ENCODE measurements at places on chromosomes 11 and 22. TPM values are rescaled to one million over a fixed set of nuclear protein-coding genes. Genes with fewer than 3 reads are reported as not detected.

GRCh38 chr11:115929618-115930129, 425.5 kb upstream of the CADM1 start:
- DNase-seq, result no peak

- DNase-seq, result no peak
Observed at GRCh38 chr11:73154178-73154577, 12.1 kb upstream of the FCHSD2 start.

DNA sequence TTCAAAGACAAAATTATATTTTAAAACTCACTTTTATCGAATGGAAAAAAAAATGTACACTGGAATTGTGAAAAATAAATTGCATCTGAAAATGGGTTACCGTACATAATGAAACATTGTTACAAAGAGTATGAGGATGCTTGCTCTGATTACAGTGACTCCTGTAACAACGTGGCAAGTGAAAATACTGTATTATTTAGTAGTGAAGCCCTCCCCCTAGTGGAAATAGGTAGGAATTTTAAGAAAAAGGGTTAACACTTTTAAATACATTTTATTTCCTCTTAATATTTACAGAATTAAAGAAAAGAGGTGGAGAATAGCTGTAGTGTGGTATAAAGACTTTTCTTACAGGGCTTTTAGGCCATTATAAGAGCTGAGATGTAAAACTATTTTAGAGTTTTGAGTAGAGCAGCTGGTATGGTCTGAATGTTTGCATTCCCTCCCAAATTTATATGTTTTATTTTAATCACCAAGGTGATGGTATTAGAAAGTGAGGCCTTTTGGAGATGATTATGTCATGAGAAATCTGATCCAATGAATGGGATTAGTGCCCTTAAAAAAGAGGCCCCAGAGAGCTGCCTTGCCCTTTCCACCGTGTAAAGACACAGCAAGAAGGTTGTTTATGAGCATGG, 25.2 kb downstream of the FAM76B start:
- no peak for DNase-seq

DNA sequence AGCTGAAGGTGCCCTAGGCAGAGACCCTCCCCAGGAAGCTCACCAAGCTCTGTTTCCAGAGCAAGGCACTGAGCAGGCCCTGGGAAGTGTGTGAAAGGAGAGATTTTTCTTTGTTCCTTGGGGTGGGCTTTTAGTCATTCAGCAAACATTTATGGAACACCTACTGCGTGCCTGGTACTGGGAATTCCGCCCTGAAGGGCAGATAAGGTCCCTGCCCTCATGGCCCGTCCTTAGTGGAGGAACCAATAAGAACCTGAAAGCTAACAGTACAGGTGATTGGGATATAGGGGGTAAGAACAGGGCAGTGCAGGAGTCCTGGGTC, 3.9 kb downstream of the TMEM134 start:
- no peak for DNase-seq

DNA sequence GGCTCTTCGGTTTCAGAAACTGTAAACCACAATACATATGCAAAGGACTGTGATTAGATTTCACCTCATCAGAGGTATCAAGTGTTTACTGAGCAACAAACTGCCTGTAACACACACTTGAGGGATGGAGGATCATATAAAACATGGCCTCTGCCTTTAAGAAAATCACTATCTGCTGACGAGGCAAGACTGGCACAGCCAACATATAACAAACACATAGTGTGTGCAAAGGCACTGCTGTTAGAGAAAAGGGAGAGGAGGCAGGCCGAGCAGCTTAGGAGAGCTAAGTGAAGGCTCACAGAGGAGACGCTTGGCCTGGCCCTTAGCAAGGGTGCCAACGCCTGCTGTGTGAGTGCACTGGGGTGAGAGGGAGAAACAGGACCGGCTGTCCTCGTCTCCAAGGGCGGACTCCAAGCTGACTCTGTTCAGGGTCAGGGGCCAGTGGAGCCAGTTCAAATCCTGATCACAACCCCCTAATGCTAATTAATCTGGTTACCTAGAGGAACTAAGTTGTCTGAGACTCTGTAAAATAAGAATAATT, 48.2 kb downstream of the LRFN4 start:
- no peak for DNase-seq

GRCh38 chr11:114416441-114416961, 16.0 kb downstream of the RBM7 start:
- DNase-seq, result no peak

DNA sequence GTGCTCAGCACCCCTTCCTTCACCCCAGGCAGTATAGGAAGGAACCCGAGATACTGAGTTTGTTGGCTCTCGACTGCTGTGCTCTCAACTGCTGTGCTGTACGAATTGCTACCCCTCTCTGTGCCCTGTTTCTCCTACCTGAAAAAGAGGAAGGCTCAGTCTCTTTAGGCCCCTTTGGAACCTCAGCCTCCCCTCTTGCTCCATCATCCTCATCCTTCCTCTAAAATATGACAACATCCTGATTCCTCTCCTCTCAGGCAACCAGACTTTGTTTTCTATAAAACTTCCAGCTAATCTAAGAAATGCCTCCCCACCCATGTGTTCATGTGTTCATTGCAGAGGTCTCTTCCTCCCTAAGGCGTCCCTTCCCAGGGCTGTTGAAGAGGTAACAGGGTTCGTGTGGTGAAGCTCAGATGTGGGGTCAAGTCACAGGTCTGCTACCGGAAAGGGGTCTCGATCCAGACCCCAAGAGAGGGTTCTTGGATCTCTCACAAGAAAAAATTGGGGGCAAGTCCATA, 35.5 kb upstream of the CD82 start:
- DNase-seq, result no peak

- DNase-seq, result no peak
Observed at GRCh38 chr22:24532075-24532474, 22.9 kb downstream of the GUCD1 start.

GRCh38 chr11:77171885-77172665, 44.0 kb downstream of the MYO7A start:
- DNase-seq, result peak; percentile 38

GRCh38 chr11:31820438-31820818, 9.3 kb upstream of the PAX6 start:
- DNase-seq, result peak; percentile 22

GRCh38 chr22:34702279-34702678, 363.7 kb upstream of the ISX start:
- no peak for DNase-seq

DNA sequence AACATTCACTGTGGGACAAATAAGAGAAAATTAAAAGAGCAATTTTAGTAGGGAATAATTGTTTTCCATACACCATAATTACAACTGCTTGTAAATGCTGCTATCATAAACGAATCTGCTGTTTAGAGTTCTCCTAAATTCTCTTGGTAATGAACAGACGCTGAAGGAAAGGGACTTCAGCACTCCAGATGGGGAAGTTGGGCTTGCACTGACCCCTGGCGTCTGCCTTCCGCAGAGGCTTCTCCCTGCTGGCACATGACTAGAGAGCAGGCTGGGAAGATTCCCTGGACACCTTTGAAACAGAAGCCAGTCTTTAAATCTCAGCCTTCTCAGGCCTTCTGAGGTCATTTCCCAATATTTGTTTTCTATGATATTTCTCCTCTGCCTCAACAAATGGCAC, 84.1 kb downstream of the NXPE2 start:
- DNase-seq, result peak; percentile 52

GRCh38 chr11:111604392-111605009, 2.3 kb downstream of the SIK2 start:
- no peak for DNase-seq

Gene PKDREJ
- total RNA-seq, result not detected

Gene ZNF70
- total RNA-seq, result 11.4 TPM

Gene YIF1A
- total RNA-seq, result 60.9 TPM

Gene OR6X1
- total RNA-seq, result not detected

Gene EHBP1L1
- total RNA-seq, result 13.6 TPM

Gene DERL3
- total RNA-seq, result 5.7 TPM

Gene APOA1
- total RNA-seq, result 0.80 TPM

Gene BATF2
- 0.30 TPM for total RNA-seq
